ENCODE measurements at places on chromosomes 2 and 18. TPM values are rescaled to one million over a fixed set of nuclear protein-coding genes. Genes with fewer than 3 reads are reported as not detected.
A peak's percentile ranks its signal among the peaks of the same experiment; 100 is the strongest.

DNA sequence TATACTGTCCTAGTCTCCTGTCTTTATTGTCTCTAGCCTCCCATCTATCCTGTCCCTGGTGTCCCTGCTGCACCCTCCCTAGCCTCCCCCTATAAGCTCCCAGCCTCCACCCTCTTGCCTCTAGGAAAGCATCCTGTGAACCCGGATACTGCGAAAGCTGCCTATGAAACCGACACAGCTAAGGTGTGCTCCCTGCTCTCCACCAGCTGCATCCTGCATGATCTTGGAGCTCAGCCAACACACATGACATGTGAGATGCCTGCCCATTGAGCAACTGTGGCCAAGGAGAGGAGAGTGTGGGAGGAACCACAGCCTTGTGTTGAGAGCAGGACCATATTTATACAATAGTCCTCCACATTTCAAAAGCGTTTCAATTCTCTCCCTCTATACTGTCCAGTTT, 187.1 kb downstream of the ZBTB7C start:
- H3K36me3 ChIP-seq = no peaks in the 10 kb centered on the region
- peak; percentile 33 for DNase-seq
- no peak overlapping the region for H3K27ac ChIP-seq
- H3K4me1 ChIP-seq = peaks cover 10% of the 10 kb centered on the region
- peaks cover 4% of the 10 kb centered on the region for H3K27me3 ChIP-seq

GRCh38 chr18:5941890-5942289, 46.6 kb upstream of the TMEM200C start:
- H3K4me3 ChIP-seq = no peak overlapping the region
- H3K27ac ChIP-seq = no peak overlapping the region
- DNase-seq = no peak
- no peaks in the 10 kb centered on the region for H3K27me3 ChIP-seq

- peaks cover 36% of the 10 kb centered on the region for H3K36me3 ChIP-seq
- peaks cover 31% of the 10 kb centered on the region for H3K4me1 ChIP-seq
- H3K27me3 ChIP-seq = no peaks in the 10 kb centered on the region
Measured at GRCh38 chr18:2908166-2908945, 61.5 kb downstream of the EMILIN2 start.

GRCh38 chr2:174873471-174873870, 109.2 kb upstream of the CHRNA1 start:
- no peaks in the 10 kb centered on the region for H3K36me3 ChIP-seq
- H3K4me1 ChIP-seq = no peaks in the 10 kb centered on the region
- no peak overlapping the region for H3K4me3 ChIP-seq

Gene SERPINB10
- total RNA-seq = not detected

GRCh38 chr2:176924909-176925534, 287.6 kb upstream of the HNRNPA3 start:
- no peaks in the 10 kb centered on the region for H3K4me1 ChIP-seq
- peaks cover 3% of the 10 kb centered on the region for H3K27me3 ChIP-seq
- H3K27ac ChIP-seq = no peak overlapping the region
- no peak for DNase-seq
- H3K4me3 ChIP-seq = no peak overlapping the region

Gene SCN2A
- total RNA-seq = 0.05 TPM

Gene GPR39
- not detected for total RNA-seq

GRCh38 chr2:85199698-85200097, 66.5 kb downstream of the TCF7L1 start:
- no peak for DNase-seq
- no peaks in the 10 kb centered on the region for H3K4me1 ChIP-seq
- H3K36me3 ChIP-seq = no peaks in the 10 kb centered on the region
- no peak overlapping the region for H3K27ac ChIP-seq
- peaks cover 8% of the 10 kb centered on the region for H3K27me3 ChIP-seq

Gene TUBA3E
- total RNA-seq = not detected

Gene ANKRD30B
- not detected for total RNA-seq

DNA sequence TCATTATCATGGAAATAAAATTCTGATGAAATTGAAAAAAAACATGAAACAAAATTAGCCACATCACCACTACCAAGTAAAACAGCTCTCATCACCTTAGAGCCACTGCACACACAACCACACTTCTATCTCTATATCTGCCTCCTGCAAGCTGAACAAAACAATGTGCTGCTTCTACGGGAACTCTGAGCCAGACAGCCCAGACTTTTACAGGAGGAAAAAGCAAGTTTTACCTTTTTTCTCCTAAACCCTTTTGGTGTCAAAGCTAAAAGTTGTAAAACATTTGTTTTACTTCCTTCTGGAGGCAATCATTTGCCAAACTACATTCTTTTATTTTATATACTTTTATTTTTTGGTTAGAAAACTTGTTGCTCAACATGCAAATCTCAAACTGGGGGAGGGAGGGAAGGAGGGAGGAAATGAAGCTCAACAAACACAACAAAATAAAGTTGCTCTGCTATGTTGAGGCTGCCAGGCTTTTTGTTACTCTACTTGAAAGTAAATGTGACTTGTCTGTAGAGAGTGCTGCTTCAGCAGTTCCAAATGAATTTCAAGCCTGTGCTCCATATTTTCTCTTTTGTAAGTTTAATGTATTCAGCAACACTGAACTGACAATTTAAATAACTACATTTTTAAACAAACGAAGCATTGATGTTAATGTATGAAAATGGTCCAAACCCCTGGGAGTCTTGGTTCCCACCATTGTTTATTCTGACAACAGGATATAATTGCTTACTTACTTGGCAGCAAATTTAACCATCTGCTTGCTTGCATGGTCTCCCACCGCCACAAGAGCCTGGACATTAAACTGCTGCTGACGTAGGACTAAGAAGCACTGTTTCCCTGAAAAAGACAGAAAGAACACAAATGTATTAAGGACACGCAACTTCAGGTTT, 24.5 kb downstream of the DARS1 start:
- no peaks in the 10 kb centered on the region for H3K27me3 ChIP-seq
- peaks cover 52% of the 10 kb centered on the region for H3K4me1 ChIP-seq
- peak overlapping the region; percentile 80 for H3K27ac ChIP-seq
- H3K36me3 ChIP-seq = peaks cover 55% of the 10 kb centered on the region
- peak overlapping the region; percentile 17 for H3K4me3 ChIP-seq
- no peak for DNase-seq

Gene FTCDNL1
- 1.5 TPM for total RNA-seq

- DNase-seq = no peak
- no peak overlapping the region for H3K27ac ChIP-seq
- H3K4me3 ChIP-seq = no peak overlapping the region
- H3K27me3 ChIP-seq = no peaks in the 10 kb centered on the region
- no peaks in the 10 kb centered on the region for H3K36me3 ChIP-seq
Measured at GRCh38 chr18:1657876-1658275, 753.2 kb downstream of the ADCYAP1 start.

Gene MYCN
- total RNA-seq = not detected

Gene GREB1L
- total RNA-seq = not detected

Gene MOGAT1
- not detected for total RNA-seq

Gene IGFBP5
- total RNA-seq = 0.18 TPM
